ENCODE measurements at places on chromosomes 12 and 14.

DNA sequence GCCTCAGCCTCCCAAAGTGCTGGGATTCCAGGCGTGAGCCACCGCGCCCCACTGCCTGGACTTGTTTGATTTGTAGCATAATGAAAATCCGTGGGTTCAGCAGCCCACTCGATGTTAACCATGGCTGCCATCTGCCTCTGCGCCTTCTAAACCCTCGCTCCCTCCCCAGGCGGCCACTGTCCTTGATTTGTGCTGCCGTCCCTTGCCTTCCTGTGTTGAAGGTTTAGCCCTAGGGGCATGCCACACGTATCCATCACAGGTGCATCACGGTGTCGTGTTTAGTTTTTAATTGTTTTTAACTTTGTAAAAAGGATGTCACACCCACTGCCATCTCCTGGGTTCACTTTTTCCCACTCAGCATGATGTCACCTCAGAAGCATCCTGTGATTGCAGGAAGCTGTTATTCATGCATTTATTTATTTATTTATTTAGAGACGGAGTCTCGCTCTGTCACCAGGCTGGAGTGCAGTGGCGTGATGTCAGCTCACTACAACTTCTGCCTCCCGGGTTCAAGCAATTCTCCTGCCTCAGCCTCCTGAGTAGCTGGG lies 24.5 kb upstream of the ULK1 start:
- no peak for DNase-seq

GRCh38 chr12:13573698-13574321 lies 377.3 kb downstream of the EMP1 start:
- DNase-seq = no peak

DNA sequence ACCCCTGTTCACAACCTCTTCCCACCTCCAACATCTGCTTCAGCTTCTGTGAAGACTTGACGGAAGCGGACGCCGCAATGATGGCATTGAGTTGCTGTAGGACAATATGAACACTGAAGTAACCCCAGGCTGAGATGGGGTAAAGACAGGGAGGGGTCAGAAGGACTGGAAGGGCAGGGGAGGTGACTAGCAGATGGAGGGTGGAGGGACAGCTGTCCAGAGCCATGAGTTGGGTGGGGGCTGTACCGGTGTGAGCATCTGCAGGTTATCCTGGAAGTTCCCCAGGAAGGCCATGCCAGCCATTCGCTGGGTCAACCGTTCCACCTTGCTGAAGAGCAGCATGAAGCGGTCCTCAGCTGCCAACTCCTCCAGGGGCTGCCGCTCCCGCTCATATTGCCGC lies 26.1 kb downstream of the PRPF40B start:
- DNase-seq = no peak

DNA sequence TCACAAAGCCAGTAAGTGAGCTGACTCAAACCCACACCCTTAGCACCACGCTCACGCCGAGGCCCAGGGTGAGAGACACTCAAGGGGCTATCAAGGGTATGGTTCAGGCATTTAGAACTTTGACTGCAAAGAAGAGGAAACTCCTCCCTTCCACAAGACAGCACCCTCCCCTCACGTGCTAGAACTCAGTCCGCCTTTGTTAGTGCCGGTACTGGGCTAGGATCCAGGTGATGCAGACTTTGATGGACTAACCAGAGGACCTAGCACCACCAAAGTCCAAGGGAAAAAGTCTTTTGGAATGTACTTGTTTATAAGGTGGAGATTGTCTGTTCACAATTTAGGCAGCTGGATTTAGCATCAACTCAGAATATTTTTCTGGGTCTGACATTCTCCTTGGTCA lies 33.7 kb downstream of the VWF start:
- DNase-seq = no peak

DNA sequence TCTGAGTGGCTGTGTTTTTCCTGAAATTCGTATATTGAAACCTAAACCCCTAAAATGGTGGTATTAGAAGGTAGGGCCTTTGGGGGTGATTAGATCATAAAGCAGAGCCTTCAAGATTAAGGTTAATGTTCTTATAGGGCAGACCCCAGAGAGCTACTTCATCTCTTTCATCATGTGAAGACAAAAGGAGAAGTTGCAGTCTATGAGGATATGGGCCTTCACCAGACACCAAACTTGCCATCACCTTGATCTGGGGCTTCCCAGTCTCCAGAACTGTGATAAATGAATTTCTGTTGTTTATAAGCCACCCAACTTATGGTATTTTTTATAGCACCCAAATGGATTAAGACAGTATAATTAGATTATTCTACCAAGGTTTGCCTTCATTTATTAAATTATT lies 275.0 kb upstream of the ATP2B1 start:
- no peak for DNase-seq
